Mucosa of descending colon (tissue), 3 donors: ENCODE measurements at places on chromosomes 6 and 20. TPM values are rescaled to one million over a fixed set of nuclear protein-coding genes. Genes with fewer than 3 reads are reported as not detected.

DNA sequence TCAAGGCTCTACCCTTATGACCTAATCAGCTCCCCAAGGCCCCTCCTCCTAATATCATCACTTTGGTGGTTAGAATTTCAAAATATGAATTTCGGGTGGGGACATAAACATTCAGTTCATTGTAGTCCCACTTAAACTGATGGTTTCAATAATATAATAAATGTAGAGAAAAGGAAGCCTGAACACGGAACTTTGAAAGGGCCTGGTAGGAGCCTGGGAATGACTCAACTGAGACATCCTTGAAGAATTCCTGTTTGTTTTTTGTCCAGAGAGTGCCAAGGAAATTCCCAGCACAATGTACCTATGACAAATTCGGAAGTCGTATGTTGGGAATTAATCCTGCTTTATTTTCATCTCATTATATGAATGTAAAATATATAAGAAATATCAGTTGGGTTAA is 457.9 kb downstream of the PLCB1 start:
- no peak for DNase-seq

- no peak for DNase-seq
Observed at GRCh38 chr6:86856379-86856778, 80.9 kb upstream of the HTR1E start.

DNA sequence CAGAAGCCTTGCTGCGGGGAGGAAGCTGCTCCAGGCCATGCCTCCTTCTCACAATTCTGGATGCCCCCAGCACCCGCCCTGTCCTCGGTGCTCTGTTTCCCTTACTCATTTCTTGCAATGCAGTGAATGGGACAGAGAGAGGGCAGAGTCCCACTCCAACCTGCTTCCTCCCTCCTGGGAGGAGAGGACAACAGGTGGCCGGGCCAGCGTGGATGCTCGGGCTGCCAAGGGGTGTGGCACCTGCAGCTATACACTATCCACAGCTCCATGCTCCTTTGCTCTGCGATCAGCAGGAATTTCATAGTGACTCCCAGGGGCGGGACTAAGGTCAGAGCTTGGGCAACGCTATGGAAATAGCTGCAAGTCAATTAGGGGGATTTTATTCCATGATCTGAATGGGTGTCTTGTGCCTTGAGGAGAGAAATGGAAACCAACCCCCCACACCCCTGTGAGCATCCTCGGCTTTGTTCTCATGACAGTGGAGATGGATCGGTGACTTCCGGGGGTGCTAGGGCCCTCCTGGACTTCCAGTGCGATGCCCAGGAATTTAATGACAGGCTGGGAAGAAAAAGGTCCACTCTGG is 192.5 kb downstream of the MYLK4 start:
- DNase-seq, result peak; percentile 20

GRCh38 chr20:23926944-23927872 is 47.7 kb upstream of the CST5 start:
- no peak for DNase-seq

- no peak for DNase-seq
Observed at GRCh38 chr6:34386316-34387137, 5.9 kb downstream of the NUDT3 start.

- DNase-seq, result no peak
Observed at GRCh38 chr6:119791736-119792135, 442.2 kb upstream of the MAN1A1 start.

- DNase-seq, result no peak
Observed at GRCh38 chr6:108665495-108666196, 104.9 kb downstream of the FOXO3 start.

DNA sequence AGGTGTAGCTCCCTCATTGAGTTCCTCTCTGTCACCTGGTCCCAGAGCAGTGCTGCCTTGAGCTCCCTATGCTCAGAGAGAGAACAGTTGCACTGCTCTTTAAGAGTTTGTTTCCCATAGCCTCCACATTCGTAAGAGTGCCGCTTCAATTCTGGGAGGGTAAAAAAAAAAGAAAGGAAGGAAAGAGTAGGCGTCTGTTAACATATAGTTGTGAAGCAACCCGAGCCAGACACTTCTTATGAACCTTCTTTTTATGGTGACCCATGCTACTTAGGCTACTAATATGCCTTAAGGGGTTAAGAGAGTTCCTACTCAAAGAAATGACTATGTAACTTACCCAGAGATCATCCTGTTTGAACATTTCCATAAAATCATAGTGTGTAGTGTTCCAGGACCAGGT is 4.3 kb upstream of the ARG1 start:
- no peak for DNase-seq

GRCh38 chr20:45969712-45970634 is 2.0 kb downstream of the ZNF335 start:
- DNase-seq, result no peak

GRCh38 chr6:128275681-128276080 is 244.7 kb downstream of the PTPRK start:
- no peak for DNase-seq

DNA sequence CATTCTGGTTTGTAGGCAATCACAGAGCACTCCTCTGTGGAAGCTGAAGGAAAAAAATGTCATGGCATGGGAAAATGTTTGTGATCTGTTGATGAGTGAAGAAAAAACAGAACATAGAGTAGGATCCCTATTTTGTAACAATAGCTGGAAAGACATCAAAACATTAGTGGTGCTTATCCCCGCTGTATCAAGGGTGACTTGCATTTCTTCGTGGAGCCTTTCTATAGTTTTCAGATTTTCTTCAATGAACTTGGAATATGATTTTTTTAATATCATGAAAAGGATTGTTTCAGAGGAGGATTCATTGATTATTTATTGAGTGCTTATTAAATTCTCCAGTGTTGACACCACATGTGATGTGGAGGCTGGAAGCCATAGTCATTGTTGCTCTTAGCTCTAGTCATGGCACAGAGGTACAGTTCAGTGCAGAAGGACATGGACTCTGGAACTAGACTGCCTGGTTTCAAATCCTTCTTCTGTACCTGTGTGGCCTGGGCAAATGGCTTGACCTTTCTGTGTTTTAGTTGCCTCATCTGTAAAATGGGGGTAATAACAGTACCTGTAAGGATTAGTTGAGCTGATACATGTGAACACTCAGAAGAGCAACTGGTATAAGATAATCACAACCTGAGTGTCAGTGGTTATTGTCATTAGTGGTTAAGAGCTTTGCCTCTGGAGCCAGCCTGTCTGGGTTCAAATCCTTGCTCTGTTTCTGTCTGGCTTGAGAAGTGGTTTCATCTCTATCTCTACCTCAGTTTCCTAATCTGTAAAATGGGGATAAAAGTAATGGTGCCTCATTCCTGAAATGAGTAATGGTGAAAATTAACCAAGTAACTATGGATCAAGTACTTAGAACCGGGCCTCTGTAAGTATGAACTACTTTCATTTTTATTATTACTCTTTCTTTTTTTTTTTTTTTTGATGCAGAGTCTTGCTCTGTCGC is 14.7 kb upstream of the CDKN1A start:
- no peak for DNase-seq

- DNase-seq, result no peak
Observed at GRCh38 chr6:6246544-6246943, 73.9 kb downstream of the F13A1 start.

GRCh38 chr20:52060794-52061714 is 130.5 kb downstream of the ZFP64 start:
- DNase-seq, result no peak

GRCh38 chr6:134172706-134173365 is 120.4 kb upstream of the SLC2A12 start:
- DNase-seq, result no peak

GRCh38 chr6:169452117-169452868 is 198.6 kb upstream of the THBS2 start:
- peak; percentile 56 for DNase-seq

GRCh38 chr6:22098601-22099031 is 198.2 kb downstream of the PRL start:
- no peak for DNase-seq

DNA sequence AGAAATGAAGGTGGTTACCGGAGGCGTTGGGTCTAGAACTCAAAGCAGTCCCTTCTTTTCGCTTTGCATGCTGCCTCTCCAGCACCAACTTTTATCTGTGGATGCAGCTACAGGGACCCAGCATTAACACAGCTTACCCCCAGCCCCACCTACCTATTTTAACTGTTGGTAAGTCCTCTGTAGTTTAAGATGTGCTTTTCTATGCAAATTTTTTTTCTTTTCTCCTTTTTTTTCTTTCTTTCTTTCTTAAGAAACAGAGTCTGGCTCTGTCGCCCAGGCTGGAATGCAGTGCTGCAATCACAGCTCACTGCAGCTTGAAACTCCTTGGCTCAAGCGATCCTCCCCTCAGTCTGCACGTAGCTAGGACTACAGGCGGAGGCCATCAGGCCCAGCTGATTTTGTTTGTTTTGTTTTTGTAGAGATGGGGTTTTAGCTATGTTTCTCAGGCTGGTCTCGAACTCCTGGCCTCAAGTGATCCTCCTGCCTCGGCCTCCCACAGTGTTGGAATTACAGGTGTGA is 6.5 kb upstream of the USP45 start:
- peak; percentile 11 for DNase-seq

GRCh38 chr6:20266851-20267608 is 54.8 kb upstream of the MBOAT1 start:
- DNase-seq, result no peak

- DNase-seq, result no peak
Observed at GRCh38 chr6:110097443-110097842, 82.0 kb downstream of the WASF1 start.

DNA sequence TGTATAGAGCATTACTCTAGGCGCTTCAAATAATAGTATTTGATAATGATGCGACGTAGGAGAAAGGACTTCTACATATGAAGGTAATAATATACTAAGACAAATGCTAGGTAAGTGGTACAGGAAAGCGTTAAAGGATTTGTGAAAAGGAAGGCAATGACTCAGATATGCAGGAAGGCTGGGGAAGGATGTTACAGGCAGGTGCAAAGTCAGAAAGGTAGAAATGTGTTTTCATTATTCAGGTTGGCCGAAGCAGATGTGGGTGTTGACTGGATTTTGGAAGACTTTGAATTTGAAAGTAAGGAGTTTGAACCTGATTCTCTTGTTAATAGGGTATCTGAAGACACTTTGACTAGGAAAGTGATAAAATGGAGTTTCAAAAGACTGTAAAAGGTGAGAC is 51.0 kb downstream of the STK4 start:
- DNase-seq, result no peak

GRCh38 chr6:138970856-138971425 is 17.1 kb downstream of the REPS1 start:
- DNase-seq, result no peak

DNA sequence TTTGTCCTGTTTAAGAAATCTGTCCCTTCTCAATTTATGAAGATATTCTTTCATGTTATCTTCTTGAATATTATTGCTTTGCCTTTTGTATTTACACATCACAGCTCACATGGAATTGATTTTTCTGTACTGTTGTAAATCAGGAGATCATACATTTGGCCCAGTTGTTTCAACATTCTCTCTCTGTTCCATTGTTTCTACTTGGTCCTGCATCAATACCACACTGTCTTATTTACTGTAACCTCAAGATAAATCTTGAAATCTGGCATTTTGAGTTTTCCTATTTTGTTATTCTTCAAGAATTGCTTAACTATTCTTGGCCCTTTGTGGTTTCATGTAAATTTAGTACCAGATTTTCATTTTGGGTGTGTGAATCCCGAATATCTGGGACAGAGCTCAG is 121.7 kb upstream of the CCN2 start:
- no peak for DNase-seq

- no peak for DNase-seq
Observed at GRCh38 chr20:5008759-5009158, 7.4 kb upstream of the SLC23A2 start.

- no peak for DNase-seq
Observed at GRCh38 chr6:24408719-24409410, 6.1 kb downstream of the MRS2 start.

GRCh38 chr20:47360297-47361056 is 4.0 kb upstream of the ZMYND8 start:
- peak; percentile 82 for DNase-seq

DNA sequence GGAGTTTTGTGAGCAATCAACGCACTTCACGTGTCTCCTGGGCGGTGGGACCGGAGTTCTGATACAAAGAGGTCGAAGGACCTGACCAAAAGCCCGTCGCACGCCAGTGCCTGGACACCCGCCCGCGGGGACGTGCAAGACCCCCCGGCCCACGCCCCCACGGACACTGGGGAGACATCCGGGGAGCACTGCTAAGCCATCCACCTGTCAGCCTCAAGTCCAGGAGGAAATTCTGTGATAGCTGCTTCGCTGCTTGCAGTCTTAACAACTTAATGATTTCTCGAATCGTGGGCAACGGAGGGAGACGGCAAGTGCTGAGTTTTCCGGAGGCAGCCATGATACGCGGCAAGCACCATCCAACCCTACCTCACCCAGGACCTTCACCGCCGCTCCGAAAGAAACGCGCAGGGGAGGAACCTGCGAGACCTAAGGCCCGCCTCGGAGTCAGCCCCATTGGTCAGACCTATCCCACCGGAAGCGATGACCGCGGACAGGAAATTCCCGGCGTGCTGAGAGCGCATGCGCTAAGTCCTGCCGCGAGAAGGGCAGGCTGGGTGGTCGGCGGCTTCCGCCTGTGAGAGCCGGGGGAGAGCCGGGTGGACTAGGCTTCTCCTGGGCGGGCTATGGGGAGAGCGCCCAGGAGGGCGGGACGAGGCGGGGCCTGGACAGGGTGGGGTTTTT is at the start of gene TFB1M:
Gene TFB1M (minus strand): TSS at position 393 of the 681 bp plus-strand sequence. CDS start 56 bp downstream, at position 337.
- peak; percentile 99 for DNase-seq

- no peak for DNase-seq
Observed at GRCh38 chr6:52620055-52620905, 43.4 kb upstream of the TRAM2 start.

- no peak for DNase-seq
Observed at GRCh38 chr6:90586546-90586835, 381 bp downstream of the MAP3K7 start.

DNA sequence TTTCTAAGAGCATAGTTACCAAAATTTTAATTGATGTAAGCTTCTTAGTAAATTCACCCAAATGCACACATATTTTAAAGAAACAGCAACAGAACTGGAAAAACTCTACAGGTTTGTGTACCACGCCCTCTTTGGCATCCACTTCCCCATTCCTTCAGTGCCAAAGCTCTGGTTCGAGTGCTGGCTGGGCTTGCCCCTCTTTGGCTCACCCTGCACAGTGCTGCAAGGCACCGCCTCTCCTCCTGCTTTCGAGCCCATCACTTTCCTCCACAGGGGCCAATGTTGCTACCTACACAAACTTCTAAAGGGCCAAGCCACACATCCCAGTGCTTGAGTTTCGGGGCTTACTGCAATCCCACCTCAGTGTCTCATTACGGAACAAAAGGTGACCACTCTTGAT is 9.6 kb downstream of the LRP11 start:
- no peak for DNase-seq

RCAN2 gene
- 5.1 TPM for total RNA-seq

SLC17A9 gene
- 22.2 TPM for total RNA-seq

EPPIN gene
- not detected for total RNA-seq

COL12A1 gene
- 80.9 TPM for total RNA-seq

NDRG3 gene
- 50.9 TPM for total RNA-seq

PPP1R11 gene
- total RNA-seq, result 115 TPM

GPX5 gene
- total RNA-seq, result not detected

ARMH2 gene
- not detected for total RNA-seq
